Osteocyte (in vitro differentiated cells): ENCODE measurements at places on chromosomes 4 and X.

- DNase-seq, result no peak
Measured at GRCh38 chr4:37687194-37687562, 1.0 kb upstream of the RELL1 start.

DNA sequence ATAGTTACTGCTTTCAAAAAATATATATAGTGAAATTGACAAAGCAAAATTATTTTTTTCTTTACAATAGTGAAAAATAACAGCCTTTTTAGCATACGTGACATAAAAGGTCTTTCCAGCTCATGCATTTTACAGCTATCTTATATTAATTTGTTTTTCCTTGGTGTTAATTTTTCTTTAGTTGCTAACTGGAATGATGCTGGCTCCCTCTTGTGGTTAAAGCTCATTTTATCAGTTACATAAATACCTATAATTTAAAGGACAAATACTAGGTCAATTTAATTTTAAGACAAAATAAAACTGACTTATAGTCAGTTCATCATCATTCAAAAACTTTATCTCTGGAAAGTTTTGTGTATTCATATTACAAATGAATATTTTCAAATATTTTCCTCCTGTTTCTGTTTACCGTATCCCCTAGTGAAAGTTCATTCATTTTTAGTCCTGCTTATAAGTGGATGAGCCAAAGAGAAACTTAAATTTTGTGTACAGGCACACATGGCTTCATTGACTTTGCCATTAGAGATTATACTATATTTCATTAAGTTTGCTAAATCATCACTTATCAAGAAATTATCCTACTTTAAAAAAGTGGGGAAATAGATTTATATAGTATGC, 9.9 kb upstream of the ANAPC4 start:
- DNase-seq, result no peak

DNA sequence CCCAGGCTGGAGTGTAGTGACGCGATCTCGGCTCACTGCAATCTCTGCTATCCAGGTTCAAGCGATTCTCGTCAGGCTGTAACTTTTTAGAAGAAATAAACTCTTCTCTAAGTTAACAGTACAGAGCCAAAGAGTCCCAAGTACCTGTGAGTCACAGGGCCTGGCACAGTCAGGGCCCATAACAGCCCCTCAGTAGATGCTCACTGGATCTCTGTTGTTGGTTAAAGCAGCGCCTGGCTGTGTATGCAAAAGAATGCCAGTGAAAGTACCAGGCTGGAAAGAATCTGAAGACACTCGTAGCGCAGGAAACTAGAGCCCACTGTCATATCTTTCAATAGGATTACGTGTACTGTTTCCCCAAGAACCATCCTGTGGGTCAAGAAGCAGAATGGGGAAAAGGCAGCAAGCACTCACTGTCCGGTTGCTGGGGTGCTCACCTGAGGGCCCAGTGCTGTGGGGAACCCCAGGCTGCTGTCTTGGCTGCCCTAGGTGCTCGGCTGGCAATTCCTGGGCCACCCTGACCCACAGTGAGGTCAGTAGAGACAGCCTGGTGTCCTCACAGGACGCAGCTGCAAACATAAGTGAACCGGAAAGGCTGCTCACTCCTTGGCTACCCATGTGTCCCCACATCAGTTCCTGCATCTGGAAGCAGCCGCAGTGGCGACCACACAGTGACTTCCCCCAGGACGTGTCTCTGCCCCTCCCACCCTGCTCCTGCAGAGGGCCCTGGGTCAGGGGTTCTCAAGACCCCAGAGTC, 3.1 kb upstream of the SLBP start:
- no peak for DNase-seq

GRCh38 chr4:3209551-3210325, 39.2 kb upstream of the MSANTD1 start:
- no peak for DNase-seq

DNA sequence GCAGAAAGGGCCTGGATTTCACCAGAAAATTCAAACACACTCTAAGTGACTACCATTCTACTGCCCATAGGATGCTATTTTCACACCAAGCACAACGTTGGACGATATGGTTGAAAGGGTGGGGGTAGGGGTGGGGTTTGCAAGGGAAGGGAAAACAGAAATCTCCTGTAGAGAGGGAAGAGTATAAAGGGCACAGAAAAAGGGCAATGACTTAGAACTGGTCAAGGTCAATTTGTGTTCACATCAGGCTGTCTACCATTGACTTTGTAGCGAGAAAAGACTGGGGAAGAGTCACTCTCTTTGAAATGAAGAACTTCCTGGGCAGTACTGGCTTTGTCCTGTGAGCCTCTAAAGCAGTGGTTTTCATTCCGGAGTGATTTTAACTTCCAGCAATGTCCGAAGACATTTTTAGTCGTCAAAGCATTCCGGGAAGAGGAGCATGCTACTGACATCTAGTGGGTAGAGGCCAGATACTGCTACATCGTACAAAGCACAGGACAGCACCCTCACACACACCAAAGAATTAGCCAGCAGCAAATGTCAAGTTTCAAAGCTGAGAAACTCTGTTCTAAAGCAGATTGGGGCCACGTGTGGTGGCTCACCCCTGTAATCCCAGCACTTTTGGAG, 48.4 kb upstream of the SLC7A3 start:
- no peak for DNase-seq

- no peak for DNase-seq
Measured at GRCh38 chr4:25937801-25938200, 23.8 kb downstream of the SMIM20 start.

DNA sequence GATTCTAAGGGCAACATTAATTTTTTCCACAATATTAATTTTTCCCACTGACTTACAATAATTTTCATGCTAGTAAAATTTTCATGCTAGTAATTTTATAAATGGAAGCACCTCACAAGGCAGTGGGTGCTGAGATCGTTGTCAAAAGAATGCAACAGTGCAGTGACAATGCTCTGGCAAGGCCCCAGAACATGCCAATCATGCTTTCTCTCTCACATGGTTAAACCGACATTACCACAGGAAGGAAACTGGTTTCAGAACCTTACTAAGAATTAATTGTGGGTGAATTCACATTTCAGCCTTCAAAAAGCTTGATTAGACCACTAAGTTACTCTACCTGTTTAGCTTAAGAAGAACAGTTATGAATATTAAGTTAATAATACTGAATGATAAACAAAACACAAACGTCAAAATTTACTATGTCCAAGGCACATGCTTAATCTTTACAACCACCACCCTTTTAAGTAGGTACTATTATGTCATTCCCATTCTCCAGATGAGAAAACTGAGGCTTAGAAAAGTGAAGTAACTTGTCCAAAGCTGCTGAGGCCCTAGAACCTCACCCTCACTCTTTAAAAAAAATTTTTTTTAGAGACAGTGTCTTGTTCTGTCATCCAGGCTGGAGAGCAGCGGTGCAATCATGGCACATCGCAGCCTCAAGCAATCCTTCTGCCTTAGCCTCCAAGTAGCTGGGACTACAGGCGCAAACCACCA, 10.0 kb upstream of the OPHN1 start:
- DNase-seq, result no peak
